Activated naive CD8-positive, alpha-beta T cell treated with anti-CD3 and anti-CD28 coated beads, Interleukin-2, amount 10 ng/mL, durations not matched to agents 7 days and 5 days (primary cell): ENCODE measurements at places on chromosomes 2 and 18. TPM values are rescaled to one million over a fixed set of nuclear protein-coding genes. Genes with fewer than 3 reads are reported as not detected.

- DNase-seq: no peak
Measured at GRCh38 chr2:13255485-13255884, 538.7 kb downstream of the TRIB2 start.

The CYS1 gene
- 0.11 TPM for total RNA-seq

DNA sequence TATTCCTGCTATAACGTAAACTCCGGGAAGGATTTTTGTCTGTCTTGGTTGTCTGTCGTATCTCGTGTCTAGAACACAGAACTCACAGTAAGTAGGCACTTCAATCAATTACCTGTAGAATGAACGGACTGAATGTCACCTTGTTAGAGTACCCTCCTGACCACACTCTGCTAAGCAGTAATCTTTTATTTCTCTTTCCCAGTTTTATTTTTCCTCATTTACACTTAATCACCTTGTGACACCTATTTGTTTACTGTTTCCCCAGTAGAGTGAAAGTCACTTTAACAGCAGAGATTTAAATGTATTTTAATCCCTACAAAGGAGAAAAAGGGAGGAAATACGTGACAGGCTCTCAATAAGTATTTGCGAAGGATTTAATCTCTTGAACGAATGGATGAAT is 514 bp upstream of the EPB41L5 start:
- DNase-seq: no peak

The GAREM1 gene
- not detected for total RNA-seq

DNA sequence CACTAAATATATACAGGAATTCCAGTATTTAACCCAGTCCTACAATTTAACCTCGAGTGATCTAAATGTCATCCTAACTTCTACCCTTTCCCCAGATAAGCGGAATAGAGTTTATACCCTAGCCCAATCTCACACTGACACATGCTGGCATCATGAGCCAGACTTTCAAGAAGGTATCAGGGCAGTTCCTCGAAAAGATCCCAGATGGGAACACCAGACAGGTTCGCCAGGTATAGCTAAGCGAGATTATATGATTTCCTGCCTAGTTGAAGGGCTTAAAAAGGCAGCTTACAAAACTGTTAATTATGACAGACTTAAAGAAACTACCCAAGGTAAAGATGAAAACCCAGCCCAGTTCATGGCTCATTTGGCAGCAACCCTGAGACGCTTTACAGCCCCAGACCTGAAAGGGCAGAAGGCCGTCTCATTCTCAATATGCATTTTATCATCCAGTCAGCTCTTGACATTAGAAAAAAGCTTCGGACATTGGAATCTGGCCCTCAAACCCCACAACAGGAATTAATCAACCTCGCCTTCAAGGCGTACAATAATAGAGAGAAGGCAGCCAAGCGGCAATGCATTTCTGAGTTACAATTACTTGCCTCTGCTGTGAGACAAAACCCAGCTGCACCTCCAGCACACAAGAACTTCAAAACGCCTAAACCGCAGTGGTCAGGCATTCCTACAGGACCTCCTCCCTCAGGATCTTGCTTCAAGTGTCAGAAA is 668.2 kb upstream of the PKDCC start:
- DNase-seq: no peak

GRCh38 chr2:5022061-5022460 is 670.1 kb upstream of the SOX11 start:
- DNase-seq: no peak

The C1QL2 gene
- not detected for total RNA-seq

DNA sequence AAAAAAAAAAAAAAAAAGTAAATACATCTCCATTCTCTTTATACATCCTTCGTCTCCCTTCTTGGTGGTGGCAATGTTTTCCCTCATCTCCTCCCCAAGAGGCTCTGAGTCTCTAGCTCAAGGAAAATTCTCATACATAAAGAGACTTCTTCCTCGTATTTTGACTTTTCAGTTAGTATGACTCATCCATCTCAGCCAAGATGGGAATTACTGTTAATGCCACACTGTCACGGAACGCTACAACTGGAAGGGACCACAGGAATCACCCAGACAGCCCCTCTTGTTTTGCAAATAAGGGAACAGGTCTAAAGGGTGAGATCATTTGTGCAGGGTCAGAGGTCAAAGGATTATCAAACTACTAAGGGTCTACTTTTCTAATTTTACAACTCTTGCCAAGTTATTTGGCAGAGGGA is 19.5 kb downstream of the NFE2L2 start:
- DNase-seq: no peak

GRCh38 chr2:55112229-55113031 is 62.2 kb upstream of the RTN4 start:
- DNase-seq: no peak

The SCN1A gene
- not detected for total RNA-seq

The SLC20A1 gene
- 113 TPM for total RNA-seq

- no peak for DNase-seq
Measured at GRCh38 chr2:126715111-126715510, 59.2 kb downstream of the GYPC start.

The PRADC1 gene
- 11.6 TPM for total RNA-seq

DNA sequence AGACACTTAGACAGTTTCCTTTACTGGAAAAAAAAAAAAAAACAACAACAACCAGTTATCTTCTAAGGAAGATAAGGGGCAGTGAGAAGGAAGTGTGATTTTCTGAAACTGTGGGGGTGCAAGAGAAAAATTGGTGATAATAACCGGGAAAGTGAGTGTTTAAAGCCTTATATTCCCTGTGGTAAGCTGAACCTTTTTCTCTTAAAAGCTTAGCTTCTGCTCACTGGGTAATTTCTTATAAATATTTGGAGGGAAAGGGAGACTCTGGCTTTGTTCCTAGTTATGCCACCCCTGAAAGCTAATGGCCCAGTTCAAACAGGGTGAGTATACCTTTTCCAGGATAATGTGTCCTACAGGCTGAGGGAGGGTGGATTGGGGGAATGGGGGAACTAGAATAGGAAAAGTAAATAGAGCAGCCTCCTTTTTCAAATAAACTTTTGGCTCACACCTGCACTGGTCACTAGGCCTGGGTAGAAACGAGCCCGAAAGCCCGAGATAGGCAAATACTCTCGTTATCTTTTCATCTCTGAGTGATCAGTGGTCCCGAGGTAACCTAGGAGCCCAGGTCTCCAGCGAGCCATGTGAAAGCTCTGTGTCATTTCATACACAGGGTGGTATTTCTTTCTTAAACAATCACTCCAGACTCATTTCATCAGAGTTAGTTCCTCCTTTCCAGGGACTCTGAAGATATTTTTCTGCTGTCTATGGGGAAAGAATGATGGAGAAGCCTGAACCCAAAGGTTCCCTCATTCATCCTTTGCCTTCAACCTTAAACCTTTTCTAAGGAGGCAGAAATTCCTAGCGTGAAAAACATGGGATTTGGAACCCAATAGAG is 15.5 kb upstream of the SRBD1 start:
- no peak for DNase-seq

The ADAM23 gene
- 3.1 TPM for total RNA-seq

The C2orf81 gene
- 5.8 TPM for total RNA-seq

The M1AP gene
- not detected for total RNA-seq

DNA sequence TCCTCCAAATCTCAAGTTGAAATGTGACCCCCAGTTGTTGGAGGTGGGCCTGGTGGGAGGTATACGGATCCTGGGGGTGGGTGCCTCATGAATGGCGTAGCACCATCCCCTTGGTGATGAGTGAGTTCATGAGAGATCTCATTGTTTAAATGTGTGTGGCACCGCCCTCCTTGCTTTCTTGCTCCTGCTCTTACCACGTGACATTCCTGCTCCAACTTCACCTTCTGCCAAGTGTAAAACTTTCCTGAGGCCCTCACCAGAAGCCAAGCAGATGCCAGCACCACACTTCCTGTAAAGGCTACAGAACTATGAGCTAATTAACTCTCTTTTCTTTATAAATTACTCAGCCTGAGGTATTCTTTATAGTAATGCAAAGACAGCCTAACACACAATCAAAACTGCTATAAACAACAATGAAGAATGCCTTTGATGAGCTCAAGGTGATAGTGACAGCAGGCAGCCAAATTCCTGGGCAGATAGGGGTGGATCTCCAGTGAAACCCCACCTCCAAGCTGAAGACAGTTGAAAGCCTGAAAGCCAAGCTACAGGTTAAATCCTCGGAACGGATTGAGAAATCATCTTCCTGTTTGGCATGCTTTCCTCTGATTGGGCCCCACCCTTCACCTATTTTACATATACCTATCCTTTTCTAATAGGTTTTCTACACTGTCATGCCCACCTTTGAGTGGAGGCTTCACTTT is 26.9 kb downstream of the MCEE start:
- DNase-seq: no peak

The LAMA3 gene
- 0.19 TPM for total RNA-seq

The GRB14 gene
- not detected for total RNA-seq

The KCNG2 gene
- total RNA-seq: not detected

GRCh38 chr2:70771446-70771845 is 3.4 kb upstream of the ADD2 start:
- no peak for DNase-seq

The ZC3H6 gene
- total RNA-seq: 22.5 TPM

- DNase-seq: no peak
Measured at GRCh38 chr2:54634564-54635511, 88.6 kb upstream of the EML6 start.

The HOXD8 gene
- total RNA-seq: not detected

DNA sequence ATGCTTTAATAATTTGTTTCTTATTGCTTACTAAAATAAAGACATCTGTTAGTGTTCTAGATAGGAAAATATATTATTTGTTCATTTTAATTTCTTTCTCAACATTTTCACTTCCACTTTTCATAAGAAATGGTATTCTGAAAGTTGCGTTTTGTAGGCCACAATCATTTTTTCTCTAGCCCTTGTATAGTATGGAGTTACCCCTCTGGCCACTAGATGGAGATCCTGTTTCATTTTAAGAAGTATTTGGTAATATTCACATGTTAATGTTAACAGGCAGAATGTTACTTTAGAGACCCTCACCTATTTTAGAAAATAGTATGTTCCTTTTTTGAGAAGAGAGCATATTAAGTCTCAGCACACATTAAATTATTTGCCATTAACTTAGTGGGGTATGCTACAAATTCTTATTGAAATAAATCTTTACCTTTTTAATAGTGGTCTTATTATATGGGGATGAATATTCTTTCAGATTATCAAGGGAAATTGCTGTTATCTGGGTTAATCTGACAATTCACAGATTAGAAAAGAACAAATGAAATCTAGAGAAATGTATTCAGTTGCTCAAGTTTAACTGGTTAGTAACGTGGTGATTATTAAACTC is 73.9 kb upstream of the TTC27 start:
- DNase-seq: no peak

- no peak for DNase-seq
Measured at GRCh38 chr2:13488965-13489364, 772.2 kb downstream of the TRIB2 start.

- no peak for DNase-seq
Measured at GRCh38 chr2:216872624-216873023, 12.8 kb upstream of the TNP1 start.

DNA sequence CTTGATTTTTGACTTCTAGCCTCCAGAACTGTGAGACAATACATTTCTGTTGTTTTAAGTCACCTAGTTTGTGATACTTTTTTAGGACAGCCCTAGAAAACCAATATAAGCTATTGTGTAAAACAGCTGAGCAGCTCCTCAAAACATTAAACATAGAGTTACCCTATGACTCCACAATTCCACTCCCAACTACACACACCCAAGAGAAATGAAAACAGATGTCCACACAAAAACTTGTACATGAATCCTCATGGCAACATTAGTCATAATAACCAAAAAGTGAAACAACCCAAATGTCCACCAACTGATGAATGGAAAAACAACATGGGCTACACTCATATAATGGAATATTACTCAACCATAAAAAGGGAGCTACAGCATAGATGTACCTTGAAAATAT is 32.6 kb downstream of the TNS1 start:
- DNase-seq: no peak

The RBKS gene
- total RNA-seq: 3.5 TPM

GRCh38 chr18:42348722-42349121 is 393.7 kb downstream of the PIK3C3 start:
- no peak for DNase-seq

GRCh38 chr2:15718103-15718943 is 126.7 kb downstream of the DDX1 start:
- DNase-seq: no peak

- no peak for DNase-seq
Measured at GRCh38 chr2:55846426-55846825, 77.2 kb downstream of the EFEMP1 start.

- peak; percentile 54 for DNase-seq
Measured at GRCh38 chr2:230664128-230664527, 48.5 kb upstream of the CAB39 start.

The CFAP221 gene
- total RNA-seq: not detected

DNA sequence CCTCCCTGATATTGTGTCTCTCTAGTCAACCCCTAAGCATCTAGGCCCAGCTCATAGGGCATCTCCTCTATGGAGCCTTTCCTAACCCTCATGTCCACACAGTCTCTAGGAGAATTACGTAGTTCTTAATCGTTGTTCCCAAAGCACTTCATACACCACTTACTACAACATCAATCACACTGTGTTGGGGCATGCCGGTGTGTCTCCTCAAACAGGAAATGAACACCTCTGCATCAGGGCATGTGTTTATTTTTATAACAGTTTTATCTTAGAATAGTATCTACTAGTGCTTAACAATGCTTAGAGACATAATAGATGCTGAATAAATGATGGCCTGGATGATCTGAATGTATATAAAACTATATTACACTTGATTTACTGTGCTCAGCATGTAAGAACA is 19.7 kb downstream of the CYP1B1 start:
- DNase-seq: no peak

GRCh38 chr18:10169064-10169562 is 255.3 kb downstream of the VAPA start:
- DNase-seq: no peak

- no peak for DNase-seq
Measured at GRCh38 chr18:48085781-48086487, 155.5 kb upstream of the SMAD2 start.

- no peak for DNase-seq
Measured at GRCh38 chr2:199460101-199460671, 2.4 kb upstream of the SATB2 start.
